ENCODE measurements at places on chromosomes 7 and 10.
A peak's percentile ranks its signal among the peaks of the same experiment; 100 is the strongest.

DNA sequence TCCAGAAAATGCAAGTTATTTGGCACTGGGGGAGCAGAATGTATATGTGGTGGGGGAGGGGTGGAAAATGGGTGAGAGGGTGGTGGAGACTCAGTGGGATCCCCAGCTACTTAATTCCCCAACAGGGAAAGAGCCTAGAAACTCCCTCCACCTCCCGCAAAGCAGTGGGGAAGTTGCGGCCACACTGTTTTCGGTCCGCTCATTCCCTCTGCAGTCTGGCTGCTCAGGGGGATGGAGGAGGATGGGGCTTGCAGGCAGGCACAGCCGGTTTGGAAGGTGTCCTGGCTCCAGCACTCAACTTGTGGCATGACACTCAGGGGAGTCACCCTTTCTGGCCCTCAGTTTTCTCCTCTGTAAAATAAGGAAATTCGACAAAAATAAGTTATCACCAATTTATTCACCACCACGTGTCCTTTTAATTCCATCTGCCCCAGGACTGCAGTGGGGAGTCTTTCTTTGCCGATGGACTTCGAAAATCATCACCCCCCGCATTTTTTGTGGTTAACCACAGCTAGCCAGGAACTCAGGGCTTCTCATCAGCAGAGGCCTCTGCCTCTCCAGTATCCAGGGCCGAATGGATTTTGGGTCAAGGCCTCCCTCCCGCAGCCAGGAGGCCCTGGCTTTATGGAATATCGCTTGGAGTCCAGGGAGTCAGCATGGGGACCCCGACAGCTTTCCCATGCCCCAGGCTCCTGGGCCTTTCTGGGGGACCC, 1.6 kb upstream of the HTRA1 start:
- no peak for DNase-seq

DNA sequence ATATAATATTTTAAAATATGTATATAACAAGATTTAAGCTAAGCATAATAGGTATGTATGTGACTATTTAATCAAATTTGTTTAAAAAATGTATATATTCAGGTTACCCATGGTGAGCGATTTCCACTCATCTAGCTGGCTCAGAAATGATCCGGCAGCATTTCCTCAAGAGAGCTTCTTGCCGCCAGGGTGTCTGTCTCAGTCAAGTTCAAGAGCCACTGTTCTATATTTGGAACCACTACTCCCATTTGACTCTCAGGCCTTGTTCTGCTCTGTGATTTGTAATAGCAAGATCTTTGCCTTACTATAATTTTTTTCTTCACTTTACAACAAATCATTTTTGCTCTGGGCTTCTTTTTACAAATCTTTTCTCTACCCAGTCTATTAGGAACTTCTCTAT, 48.7 kb upstream of the CNTNAP2 start:
- no peak for DNase-seq

DNA sequence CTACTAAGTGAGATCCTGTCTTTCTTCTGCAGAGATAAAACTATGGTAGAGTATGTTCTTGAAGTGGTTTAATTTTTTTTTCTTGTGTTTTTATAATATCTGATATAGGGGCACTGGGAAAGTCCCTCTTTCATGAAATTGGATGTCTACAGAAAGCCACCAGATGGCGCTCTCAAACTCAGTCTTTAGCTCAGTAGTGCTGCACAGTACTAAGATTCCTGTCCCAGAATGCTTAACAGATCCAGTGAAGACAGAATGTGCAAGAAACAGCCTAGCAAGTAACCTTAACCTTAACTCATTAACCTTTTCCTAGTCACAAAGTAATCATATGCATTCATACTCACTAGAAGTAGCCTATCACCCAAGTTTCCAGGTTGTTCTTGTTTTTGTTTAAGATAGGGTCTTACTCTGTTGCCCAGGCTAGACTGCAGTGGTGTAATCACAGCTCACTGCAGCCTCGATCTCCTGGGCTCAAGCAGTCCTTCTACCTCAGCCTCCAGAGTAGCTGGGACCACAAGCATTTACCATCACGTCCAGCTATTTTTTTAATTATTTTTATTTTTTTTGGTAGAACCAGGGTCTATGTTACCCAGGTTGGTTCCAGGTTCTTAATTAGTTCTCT, 56.7 kb downstream of the IDE start:
- DNase-seq = peak; percentile 9

DNA sequence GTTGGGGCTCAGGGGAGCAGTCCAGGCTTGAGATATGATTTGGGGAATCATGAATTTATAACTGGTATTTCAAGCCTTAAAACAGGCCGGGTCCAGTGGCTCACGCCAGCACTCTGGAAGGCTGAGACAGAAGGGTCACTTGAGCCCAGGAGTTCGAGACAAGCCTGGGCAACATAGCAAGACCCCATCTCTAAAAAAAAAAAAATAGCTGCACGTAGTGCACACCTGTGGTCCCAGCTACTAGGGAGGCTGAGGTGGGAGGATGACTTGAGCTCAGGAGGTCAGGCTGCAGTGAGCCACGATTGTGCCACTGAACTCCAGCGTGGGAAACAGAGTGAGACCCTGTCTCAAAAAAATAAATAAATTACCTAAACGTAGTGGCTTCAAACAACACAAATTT, 81.7 kb upstream of the GTF2I start:
- DNase-seq = no peak

- no peak for DNase-seq
Measured at GRCh38 chr10:21055339-21056135, 158.4 kb upstream of the NEBL start.

DNA sequence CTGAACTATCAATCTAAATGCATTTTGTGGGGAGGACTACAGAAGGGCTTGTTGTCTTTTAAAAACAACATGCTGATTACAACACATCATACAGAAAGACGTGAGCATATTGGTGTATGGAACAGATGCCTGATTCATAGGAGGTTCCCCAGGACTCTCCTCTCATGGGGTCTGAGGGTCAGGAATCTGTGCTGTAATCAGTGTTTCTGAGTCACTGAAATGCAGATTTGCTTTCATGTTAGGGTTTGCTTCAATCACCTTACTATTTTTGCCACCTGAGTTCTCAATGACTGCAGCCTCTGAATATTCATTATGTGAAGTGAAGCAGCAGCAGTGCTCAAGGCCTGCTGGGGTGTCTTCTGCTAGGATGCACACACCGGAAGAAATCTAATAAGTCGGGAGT, 550 bp upstream of the ANK3 start:
- DNase-seq = no peak

- no peak for DNase-seq
Measured at GRCh38 chr10:30866896-30867295, 164.8 kb downstream of the ZNF438 start.

- DNase-seq = no peak
Measured at GRCh38 chr10:99161165-99161564, 74.5 kb downstream of the HPSE2 start.

GRCh38 chr7:38465956-38466355, 165.2 kb downstream of the AMPH start:
- no peak for DNase-seq

DNA sequence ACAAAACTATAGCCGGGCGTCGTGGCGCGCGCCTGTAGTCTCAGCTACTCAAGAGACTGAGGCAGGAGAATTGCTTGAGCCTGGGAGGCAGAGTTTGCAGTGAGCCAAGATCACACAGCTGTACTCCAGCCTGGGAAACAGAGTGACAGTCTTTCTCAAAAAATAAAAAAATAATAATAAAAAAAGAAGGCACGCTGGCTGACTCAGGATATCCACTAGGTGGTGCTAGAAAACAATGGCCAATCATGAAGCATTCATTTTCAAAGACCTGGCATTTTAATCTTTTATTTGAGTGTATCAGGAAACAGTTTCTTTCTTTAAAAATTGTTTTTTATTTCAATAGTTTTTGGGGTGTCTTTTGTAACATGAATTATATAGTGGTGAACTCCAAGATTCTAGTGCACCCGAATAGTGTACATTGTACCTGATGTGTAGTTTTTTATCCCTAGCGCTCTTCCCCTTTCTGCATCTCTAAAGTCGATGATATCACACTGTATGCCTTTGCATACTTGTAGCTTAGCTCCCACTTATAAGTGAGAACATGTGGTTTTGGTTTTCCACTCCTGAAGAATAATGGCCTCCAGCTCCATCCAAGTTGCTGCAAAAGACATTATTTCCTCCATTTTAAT, 88.6 kb downstream of the LYZL1 start:
- no peak for DNase-seq

- DNase-seq = peak; percentile 99
Measured at GRCh38 chr10:598415-599170, 90.9 kb downstream of the DIP2C start.

- DNase-seq = no peak
Measured at GRCh38 chr10:103281753-103282152, 4.8 kb downstream of the INA start.

GRCh38 chr10:106991091-106991490, 173.4 kb downstream of the SORCS1 start:
- no peak for DNase-seq

GRCh38 chr7:4138866-4139265, 543.2 kb upstream of the FOXK1 start:
- no peak for DNase-seq

Data from BJ (cell line).